ENCODE measurements at places on chromosomes 2 and 18. TPM values are rescaled to one million over a fixed set of nuclear protein-coding genes. Genes with fewer than 3 reads are reported as not detected.

- DNase-seq = no peak
Observed at GRCh38 chr18:52060607-52061304, 279.2 kb upstream of the DCC start.

- no peak for DNase-seq
Observed at GRCh38 chr2:133415210-133415876, 152.9 kb downstream of the NCKAP5 start.

DNA sequence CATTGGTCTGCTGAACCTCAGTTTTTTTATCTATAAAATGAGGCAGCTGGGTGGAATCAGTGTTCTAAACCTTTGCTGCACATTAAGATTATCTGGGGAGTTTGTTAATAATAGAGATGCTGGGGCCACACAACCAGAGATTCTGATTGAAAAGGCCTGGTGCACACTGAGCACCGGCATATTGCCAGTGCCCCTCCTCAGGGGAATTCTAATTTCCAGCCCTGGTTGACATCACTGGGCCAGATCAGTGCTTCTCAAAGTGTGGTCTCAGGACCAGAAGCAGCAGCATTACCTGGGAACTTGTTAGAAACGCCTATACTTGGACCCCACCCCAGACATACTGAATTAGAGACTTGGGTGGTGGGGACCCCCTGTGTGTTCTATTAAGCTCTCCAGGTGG lies 112.5 kb downstream of the SETBP1 start:
- DNase-seq = no peak

DNA sequence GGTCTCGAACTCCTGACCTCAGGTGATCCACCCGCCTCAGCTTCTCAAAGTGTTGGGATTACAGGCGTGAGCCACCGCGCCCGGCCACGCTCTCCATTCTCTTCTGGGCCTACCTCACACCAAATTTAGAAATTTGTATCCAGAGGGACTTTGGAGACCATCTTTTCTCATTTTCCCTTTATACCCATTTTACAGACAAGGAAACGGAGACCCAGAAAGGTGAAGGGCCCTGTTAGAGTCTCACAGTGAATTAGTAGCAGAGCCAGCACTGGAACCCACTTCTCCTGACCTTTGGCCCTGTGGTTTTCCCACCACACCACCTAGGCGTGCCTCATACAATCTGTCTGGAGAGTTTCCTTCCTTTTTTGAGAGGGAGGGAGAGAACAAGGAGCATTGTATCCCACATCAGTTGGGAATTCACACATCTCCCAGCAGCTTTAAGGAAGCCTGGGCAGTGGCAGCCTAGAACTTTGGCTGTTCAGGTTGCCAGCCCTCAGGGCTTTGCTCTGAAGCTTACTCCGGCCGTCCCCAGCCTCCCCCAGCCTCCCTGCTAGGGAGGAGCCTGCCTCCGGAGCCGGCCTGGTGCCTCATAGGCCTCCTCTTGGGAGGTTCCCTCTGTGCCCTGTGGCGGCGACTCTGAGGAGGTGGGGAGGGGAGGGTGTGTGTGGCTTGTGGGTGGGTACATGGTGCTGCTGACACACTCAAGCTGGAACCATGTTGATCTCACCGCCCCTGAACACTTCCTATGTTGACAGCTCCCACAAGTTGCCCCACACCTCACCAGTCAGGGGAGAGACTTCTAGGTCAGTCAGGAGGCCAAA lies 13.8 kb downstream of the FOSL2 start:
- no peak for DNase-seq

Gene SIX3
- not detected for total RNA-seq

Gene IL36B
- total RNA-seq = not detected

Measured in vagina (tissue), 2 donors.